AG04450 (cell line): ENCODE measurements at places on chromosomes 11 and 22. TPM values are rescaled to one million over a fixed set of nuclear protein-coding genes. Genes with fewer than 3 reads are reported as not detected.

Gene MIAT
- 7.8 and 9.4 TPM in 2 replicates for polyA plus RNA-seq

Gene OR8G5
- not detected in 2 replicates for polyA plus RNA-seq

Gene FTH1
- polyA plus RNA-seq: 3,294 and 4,220 TPM in 2 replicates

Gene DAGLA
- polyA plus RNA-seq: 1.1 and 1.7 TPM in 2 replicates

Gene OR2AG2
- polyA plus RNA-seq: 0.11 and 0.19 TPM in 2 replicates

GRCh38 chr11:11842421-11843008 lies 743 bp downstream of the USP47 start:
- no peak for DNase-seq

DNA sequence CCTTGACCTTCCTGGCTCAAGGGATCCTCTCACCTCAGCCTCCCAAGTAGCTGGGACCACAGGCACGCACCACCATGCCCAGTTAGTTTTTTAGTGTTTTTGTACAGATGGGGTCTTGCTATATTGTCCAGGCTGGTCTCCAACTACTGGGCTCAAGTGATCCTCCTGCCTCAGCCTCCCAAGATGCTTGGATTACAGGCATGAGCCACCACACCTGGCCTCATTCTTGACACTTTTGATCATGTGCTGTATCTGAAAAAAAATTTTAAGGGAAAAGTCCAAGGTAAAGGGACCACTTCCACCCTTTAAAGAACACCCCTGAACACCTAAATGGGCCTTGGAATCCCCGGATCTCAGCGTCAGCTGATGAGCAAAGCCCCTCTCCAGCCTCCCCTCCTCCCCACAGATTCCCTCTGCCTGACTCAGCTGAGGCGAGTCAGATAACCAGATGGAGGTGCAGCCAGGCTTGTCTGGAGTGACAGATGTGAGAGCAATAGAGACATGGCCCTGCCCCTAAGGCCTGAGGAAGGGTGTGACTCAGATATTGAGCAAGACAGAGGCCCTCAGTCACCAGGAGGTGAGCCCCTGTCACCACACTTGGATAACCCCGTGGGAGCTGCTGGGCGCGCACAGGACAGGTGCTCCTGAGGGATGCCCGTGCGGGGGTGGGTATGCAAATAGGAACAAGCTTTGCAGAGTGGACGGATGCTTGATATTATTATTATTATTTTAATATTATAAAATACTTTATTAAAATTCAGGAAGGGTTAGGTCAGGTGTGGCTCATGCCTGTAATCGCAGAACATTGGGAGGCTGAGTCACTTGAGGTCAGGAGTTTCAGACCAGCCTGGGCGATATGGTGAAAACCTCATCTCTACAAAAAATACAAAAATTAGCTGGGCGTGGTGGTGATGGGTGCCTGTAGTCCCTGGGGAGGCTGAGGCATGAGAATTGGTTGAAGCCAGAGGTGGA lies 5.0 kb upstream of the CCDC88B start:
- peak; percentile 75 for DNase-seq

DNA sequence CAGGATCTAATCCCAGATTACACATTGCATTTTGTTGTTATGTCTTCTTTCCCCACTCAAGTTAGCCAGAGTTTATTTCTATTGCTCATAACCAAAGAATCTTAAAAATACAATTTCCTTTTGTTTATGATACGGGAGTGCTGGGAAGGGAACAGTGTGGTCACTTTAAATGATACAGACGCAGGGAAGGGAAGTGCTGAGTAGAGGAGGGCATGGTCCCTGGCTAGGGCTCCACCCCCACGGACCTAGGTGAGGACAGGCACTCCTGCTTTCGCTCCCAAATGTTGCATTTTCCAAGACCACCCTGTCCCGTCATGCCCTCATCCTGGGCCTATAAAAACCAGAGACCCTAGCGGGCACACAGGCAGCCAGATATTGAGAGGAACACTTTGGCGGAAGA lies 30.6 kb upstream of the NARS2 start:
- no peak for DNase-seq

- no peak for DNase-seq
Observed at GRCh38 chr22:37818409-37819104, 4.6 kb upstream of the GALR3 start.

GRCh38 chr11:73317373-73317772 lies 9.3 kb downstream of the ARHGEF17 start:
- no peak for DNase-seq

DNA sequence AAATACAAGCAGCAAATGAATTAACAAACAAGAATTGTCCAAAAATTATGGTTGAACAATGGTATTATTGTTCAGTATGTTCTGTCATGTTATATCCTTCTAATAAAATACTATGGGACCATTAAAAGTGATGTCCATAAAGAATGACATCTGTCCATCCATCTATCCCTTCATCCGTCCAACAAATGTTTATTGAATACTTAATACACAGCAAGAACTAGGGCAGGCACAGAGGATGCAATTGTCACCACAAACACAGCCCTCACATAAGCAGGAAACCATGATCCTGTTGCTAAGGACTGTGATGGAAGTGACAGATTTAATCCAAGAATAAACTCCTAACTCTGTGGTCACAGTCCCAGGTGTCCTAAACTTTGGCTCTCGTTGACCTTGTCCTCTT lies 20.7 kb upstream of the B3GAT1 start:
- DNase-seq: no peak

DNA sequence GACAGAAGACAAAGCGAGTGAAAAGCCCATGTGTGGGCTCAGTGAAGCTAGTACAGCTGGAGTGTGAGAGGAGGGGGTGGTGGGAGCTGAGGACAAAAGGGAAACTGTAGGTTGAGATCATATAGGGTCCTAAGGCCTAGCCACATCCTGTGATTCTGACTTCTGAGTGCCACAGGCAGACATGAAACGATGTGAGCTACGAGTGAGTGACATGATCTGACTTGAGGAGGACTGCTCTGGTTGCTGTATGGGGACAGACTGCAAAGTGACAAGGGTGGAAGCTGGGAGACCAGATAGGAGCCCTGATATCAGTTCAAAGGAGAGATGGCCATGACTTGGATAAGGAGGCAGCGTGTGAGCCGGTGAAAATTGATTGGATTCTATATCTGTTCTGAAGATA lies 85.4 kb downstream of the MICAL2 start:
- DNase-seq: no peak

GRCh38 chr11:72736452-72737069 lies 15.6 kb downstream of the ARAP1 start:
- no peak for DNase-seq

DNA sequence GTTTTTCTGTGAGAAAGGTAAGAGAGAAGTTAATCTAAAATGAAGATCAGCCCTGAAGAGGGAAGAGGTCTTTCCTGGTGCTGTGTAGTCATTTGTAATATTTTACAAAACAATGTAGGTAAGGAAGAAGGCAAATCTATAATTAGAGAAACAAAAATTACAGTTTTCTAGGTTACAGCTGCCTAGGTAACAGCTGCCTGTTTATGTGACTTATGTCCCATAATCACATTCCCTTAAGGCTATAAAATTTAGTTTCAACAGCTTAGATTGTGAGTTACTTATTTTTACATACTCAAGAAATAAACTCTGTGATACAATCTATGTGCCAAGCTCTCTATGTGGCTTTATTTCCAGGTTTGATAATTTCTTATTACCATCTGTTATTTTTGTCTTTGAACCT lies 19.8 kb downstream of the LUZP2 start:
- no peak for DNase-seq

DNA sequence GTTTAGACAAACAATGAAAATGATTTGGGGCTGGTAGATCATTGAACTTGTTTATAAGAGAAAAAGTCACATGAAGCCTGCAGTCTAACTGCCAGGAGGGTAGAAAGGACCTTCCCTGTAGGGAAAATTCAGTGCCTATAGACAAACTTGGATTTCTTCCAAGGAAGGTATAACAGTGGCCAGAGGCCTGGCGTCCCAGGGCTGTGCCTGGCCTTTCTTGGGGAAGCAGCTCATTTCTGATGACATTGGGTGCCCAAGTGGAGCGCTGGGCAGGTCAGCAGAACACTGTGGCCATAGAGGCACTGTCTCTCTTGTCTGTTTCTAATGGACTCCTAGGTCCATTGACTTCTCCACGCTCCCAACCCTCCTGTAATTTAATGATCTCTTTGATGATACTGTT lies 6.6 kb upstream of the FXYD6 start:
- no peak for DNase-seq

DNA sequence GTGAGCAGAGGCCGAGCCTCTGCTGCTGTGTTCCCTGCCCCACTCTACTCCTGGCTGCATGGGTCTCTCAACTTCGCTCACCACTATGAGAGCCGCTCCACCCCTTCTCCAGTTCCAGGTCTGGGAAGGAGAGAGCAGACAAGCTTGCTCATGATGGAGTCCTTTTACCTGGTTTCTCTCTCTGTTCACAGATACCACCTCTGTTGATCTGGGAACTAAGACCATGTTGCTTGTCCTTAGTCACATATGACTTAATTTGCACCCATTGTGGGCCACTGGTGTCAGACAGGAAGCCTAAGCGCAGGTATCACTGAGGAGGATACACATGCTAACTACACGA lies 26.8 kb downstream of the MCM5 start:
- DNase-seq: no peak

DNA sequence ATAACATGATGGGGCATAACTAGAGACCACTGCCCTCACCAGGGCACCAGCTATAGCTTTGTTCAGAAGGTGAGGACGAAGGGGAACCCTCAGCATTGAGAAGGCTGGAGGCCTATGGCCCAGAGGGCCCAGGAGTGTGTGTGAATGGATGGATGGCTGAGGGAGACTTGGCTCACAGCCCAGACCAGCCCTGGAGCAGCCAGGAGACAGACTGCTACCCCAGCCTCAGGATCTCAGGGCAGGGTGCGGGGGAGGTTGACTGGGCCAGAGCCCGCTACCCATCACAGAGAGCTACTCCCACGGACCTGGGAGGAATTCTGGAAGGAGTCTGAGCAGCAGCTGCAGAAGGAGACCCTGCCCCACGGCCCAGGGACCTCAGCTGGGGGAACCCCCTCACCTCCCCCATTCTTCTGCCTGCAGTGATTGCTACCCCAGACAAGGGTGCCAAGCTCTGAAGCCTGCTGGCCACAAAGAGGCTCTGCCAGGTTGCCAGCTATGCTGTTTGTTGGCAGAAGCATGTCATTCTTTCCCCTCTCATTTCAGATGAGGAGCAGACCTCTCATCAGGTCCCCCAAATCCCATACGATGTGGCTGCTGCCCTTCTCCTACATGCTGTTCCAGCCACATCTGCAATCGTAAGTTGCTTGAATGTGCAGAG lies 5.4 kb upstream of the CSDC2 start:
- no peak for DNase-seq

- DNase-seq: no peak
Observed at GRCh38 chr22:18077087-18077638, 627 bp upstream of the PEX26 start.

DNA sequence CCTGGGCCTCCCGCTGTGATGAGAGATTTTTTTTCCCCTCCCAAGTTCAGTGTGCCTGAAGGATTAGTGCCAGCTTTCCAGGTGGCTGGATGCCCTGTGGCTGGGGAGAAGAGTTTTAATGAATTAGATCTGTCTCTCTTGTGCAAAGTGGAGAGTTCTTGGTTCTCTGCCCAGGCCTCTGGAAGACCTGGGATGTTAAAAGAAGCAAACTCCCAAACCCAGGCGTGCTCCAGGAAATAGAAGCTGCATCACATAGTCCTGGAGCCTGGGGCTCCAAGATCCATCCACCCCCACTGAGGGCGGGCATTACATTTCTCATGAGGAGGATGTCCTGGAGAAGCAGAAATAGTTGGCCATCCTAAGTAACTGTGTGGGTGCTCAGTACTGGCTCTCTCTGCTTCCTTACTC lies 30.6 kb downstream of the SDHAF2 start:
- DNase-seq: no peak

- DNase-seq: peak; percentile 83
Observed at GRCh38 chr11:79018371-79018849, 422.4 kb downstream of the TENM4 start.

GRCh38 chr11:67256477-67257135 lies 9.7 kb upstream of the GRK2 start:
- DNase-seq: no peak

DNA sequence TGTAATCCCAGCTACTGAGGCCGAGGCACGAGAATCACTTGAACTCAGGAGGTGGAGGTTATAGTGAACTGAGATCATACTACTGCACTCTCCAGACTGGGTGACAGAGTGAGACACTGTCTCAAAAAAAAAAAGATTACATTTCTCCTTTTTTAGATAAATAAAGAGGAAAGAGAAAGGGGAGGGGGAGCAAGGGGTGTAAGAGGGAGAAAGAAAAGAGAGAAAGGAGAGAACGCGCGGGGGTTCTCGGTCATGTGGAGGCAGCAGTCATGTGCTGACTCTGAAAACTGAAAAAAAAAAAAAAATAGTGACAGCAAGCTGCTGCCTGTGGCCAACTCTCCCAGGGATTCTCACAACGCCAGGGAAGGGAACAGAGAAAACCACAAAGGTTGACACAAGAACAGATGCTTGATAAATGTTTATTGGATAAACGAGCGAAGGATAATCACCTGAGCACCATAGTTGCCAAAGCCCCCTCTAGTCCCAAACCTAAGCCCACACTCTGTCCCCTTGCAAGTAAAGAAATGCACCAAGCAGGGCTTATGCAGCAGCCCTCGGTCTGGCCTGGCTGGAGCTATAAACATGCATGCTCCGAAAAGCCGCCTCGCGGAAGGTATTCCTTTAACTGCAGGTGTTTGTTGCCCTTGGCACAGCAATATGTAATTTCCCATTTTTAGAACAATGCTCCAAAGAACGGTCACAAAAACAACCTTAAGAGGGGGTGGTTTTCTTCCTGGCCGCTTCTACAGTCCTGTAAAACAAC lies 14.5 kb downstream of the SCGB1A1 start:
- no peak for DNase-seq

DNA sequence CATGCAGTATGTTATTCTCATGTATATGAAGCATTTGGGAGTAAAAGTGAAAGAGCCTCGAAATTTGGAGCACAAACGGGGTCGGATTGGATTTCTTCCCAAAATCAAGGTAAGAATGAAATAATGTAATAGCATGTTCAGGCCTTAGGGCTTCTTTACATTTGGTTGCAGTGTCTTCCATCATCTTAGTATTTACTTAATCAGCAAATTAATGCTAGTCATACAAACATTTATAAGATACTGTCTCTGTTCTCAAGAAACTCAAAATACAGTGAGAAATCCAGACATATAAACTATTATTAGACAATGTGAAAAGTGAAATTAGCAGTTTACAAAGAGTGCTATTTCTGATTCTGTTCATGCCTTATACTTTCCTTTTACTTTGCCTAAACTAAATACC lies 63.3 kb upstream of the GRIK4 start:
- no peak for DNase-seq

GRCh38 chr11:72446929-72447769 lies 12.8 kb upstream of the CLPB start:
- DNase-seq: peak; percentile 24
